ENCODE measurements at places on chromosomes 2 and 18.

GRCh38 chr18:48541026-48541746 lies 2.4 kb downstream of the CTIF start:
- no peak for DNase-seq

DNA sequence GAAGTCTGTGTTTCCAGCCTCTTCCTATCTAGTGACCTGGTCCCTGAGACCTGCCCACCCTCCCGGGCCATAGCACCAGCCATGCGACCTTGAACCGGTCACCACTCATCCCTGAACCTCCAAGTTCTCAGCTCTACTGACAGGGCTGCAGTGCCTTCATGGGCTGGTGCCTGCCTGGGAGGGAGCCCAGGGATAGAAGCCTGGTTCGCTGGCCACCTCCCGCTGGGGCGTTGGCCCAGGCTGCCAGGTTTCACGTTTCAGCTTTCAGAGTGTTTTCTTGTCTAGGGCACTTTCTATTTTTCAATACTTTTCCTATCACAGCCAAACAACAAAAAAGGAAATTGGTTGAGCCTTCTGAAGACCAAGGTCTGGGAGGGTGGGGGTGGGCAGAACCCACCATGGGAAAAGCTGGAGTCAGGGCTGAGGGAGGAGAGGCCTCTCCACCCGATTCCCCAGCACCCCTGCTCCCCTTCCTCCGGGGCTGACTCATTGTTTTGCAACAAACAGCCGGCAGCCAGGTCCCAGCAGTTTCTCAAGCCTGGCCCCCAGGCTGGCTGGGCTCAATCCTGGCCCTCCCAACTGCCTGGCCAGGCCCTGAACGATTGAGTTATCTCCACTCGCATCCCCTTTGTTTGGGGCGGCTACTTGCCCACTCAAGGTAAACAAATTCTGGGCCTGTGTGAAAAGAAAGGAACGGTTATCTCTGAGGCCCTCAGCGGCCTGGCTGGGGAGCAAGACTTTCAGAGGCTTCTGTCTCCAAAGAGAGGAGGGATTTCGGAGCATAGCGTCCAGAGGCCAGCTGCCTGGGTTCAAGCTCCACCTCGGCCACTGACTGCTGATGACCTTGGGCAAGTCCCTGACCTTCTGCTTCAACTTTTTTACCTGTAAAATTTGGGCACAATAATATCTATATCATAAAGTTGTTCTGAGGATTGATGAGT lies 47.5 kb downstream of the ZFP36L2 start:
- DNase-seq = no peak

DNA sequence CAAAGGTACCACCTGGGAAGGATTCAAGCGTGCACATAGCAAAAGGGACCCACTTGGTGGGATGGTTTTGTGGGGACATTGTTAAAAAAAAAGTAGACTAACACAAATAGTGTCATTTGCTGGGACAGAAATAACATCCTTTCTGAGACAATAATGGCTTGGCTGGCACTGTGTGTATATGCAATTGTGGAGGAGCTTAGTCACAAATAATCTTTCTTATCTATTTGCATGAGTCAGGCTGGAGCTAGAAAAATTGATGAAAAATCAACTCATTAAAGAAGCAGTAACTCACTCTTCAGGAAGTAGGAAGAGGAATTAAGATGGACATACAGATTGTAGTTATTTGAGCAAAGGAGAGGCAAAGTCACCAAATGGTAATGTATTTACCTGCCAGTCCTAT lies 29.5 kb upstream of the ITGB6 start:
- DNase-seq = no peak

- no peak for DNase-seq
Observed at GRCh38 chr2:60268661-60269060, 284.8 kb downstream of the BCL11A start.

DNA sequence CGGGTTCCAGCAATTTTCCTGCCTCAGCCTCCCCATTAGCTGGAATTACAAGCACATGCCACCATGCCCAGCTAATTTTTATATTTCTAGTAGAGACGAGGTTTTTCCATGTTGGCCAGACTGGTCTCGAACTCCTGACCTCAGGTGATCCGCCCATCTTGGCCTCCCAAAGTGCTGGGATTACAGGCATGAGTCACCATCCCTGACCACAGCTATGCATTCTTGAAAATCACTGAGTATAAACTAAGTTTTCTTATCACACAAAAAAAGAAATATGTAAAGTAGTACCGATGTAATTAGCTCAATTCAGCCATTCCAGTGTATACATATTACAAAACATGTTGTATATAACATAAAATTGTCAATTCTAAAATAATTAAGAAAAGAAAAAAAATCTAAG lies 232.7 kb downstream of the MBD2 start:
- no peak for DNase-seq

DNA sequence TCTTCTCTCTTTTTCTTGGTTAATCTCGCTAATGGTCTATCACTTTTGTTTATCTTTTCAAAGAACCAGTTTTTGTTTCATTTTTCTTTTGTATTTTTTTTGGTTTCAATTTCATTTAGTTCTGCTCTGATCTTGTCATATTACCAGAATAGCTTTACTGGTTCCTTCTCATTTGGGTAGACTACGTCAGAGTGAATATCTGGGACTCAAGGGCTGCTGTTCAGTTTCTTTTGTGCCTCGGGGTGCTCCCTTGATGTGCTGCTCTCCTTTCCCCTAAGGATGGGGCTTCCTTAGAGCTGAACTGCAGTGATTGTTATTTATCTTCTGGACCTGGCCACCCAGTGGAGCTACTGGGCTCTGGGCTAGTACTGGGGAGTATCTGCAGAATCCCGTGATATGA lies 29.4 kb upstream of the IL1RN start:
- DNase-seq = no peak

DNA sequence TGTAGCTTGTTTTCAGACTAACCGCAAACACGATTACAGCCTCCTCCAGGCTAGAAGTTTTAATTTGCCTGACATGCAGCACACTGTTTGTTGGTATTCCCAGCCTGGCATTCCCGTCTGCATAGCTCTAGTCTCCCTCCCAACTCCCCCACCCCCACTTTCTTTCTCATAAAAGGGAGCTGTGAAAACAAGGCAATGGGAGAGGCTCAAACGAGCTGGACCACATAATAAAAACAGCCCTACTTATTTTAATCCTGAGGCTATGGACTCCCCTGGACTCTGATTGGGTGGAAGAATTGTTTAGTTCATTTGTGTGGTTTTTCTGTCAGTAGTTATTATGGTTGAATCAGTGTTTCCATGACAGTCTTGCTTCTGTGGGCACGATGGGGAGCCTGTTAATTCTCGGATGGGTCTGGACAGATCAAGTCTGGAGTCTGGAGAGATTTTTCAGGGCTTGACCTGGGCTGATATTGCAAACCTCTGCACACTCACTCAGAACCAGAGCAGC lies 1.2 kb downstream of the STON1 start:
- DNase-seq = no peak

GRCh38 chr2:220893411-220893810 lies 678.7 kb downstream of the EPHA4 start:
- DNase-seq = no peak

- no peak for DNase-seq
Observed at GRCh38 chr18:1658908-1659566, 754.4 kb downstream of the ADCYAP1 start.

GRCh38 chr18:3067722-3068121 lies 54.8 kb upstream of the LPIN2 start:
- no peak for DNase-seq

- no peak for DNase-seq
Observed at GRCh38 chr2:164453656-164454305, 167.5 kb downstream of the GRB14 start.

- DNase-seq = no peak
Observed at GRCh38 chr2:84874381-84875212, 6.3 kb downstream of the TRABD2A start.

GRCh38 chr2:237964578-237965404 lies 2.0 kb upstream of the UBE2F start:
- DNase-seq = no peak

- DNase-seq = no peak
Observed at GRCh38 chr18:78430131-78430758, 549.4 kb upstream of the SALL3 start.

DNA sequence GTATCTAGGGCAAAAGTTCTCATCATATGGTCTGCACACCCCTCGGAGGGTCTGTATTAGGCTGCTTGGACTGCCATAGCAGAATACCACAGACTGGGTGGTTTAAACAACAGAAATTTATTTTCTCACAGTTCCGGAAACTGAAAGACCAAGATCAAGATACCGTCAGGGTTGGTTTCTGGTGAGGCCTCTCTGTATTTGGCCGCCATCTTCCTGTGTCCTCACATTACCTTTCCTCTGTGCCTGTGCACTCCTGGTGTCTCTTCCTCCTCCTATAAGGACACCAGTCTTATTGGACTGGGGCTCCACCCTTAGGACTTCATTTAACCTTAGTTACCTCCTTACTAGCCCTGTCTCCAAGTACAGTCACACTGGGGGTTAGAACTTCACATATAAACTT lies 132.5 kb downstream of the NCOA1 start:
- no peak for DNase-seq

- DNase-seq = no peak
Observed at GRCh38 chr2:61938511-61938910, 33.0 kb downstream of the COMMD1 start.

- DNase-seq = no peak
Observed at GRCh38 chr2:161425728-161426454, 9.8 kb downstream of the TBR1 start.

- no peak for DNase-seq
Observed at GRCh38 chr18:41113885-41114482, 841.0 kb upstream of the PIK3C3 start.

GRCh38 chr2:129252781-129253460 lies 726.5 kb upstream of the RAB6C start:
- DNase-seq = no peak

DNA sequence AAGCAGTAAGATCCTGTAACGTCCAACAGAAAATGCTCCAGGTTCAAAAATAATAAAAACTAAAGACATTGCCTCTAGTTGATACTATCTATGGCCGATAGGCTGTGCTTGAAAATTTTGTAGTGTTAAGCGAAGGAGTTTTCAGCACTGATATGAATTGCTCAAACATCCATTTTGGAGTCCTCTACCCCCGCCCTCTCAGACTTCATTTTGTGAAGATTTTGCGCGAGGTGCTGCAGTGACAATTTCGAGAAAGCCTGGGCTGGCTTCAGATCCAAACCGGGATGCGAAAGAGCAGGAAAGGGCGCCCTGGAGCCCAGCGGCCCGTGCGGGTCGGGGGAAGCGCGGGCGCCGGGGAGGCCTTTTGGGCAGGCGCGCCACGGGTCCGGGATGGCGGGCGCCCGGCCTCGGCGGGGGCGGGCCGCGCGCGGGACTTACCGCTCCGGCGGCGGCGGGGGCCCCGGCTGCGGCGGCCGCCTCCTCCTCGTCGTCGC lies 1.8 kb downstream of the SP3 start:
- peak; percentile 56 for DNase-seq
